ENCODE measurements at places on chromosomes 2 and 18.

DNA sequence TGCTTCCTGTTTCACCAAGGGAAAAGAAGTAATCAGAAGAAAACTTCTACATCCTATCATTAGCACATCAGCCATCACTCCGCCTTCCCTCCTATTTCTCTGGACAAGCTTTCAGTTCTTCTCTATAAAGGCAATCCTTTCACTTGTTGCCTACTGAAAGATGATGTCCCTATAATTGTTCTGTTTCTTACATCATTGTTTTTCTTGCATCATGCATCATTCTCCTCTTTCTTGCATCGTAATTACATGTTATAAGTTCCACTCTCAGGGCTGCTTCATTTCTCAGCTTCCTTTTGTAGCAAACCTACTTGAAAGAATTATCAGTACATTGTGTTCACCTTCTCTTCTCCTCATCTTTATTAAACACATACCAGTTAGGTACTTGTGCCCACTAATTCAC, 7.2 kb downstream of the SLC30A6 start:
- no peak for DNase-seq

- DNase-seq = no peak
Observed at GRCh38 chr18:49022311-49023161, 71.8 kb upstream of the SMAD7 start.

GRCh38 chr2:228067309-228067708, 114.2 kb downstream of the SPHKAP start:
- no peak for DNase-seq

DNA sequence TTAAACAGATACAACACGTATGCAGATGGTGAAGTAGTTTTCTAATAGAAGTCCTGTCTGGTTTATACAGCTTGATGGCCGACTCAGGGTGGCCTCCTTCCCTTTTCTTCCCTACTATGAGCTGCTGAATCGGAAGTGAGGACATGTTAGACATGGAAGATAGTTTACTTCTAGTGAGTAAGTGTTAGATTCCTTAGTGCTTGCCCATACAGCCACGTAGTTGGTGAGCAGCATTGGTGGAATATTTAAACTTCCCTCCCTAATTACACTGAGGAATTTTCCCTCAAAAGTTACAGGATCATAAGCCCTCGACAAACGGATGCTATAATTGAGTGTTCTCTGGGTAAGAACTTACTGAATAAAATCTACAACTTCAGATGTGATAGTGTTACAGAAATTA, 52.1 kb downstream of the RHBDD1 start:
- no peak for DNase-seq

- DNase-seq = no peak
Observed at GRCh38 chr2:127620866-127621265, 25.1 kb upstream of the GPR17 start.

- peak; percentile 85 for DNase-seq
Observed at GRCh38 chr2:2743164-2743571, 412.1 kb upstream of the MYT1L start.

DNA sequence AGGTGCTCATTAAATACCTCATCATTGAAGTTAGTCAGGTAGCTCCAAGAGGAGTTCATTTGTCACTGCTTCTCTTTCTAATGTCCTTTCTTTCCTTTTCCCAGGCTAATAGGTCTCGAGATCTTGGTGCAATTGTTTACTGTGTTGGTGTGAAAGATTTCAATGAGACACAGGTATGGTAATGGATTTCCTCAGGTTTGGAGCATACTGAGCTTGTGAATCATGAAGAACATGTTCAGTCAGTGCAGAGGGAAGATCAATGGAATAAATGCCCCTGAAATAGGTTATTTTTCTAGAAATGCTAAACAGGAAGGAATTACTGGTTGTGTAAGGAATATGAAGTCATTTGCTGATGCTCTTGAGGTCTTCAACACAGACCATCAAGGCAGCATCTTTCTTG, 62.5 kb downstream of the ANTXR1 start:
- DNase-seq = no peak

GRCh38 chr18:74225193-74225840, 66.4 kb downstream of the CYB5A start:
- no peak for DNase-seq

DNA sequence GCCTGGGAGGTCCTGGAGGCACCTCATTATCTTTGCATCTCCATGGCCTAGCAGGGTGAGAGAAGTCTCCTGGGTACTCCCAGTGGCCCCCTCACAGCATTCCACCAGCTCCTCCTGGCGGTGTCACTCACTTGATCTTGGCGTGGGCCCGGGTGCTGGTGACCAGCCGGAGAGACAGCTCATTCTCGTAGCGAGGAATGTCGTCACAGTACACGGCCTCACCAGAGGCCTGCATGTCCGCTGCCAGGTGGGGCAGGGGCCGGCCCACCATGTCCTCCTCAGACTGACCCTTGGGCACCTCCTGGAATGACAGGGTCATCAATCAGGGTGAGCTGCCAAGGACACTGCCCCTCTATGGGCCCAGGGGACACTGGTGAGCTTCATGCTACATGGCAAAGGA, 42.4 kb downstream of the XDH start:
- no peak for DNase-seq

- no peak for DNase-seq
Observed at GRCh38 chr2:175880-176820, 87.7 kb downstream of the SH3YL1 start.

DNA sequence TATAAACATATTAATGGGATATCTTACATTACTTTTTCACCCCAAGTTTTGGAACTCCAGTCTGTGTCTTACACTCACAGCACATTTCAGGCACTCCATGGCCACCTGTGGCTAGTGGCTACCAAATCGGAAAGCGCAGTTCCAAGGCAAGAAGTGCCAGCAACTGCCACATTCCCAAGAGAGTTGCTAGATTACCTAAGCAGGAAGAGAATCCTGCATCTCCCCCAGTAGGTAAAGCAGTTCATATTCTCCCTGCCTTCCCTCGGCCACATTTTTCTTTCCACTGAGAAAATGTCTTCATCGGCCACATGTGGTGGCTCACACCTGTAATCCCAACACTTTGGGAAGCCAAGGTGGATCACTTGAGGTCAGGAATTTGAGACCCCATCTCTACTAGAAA, 62.8 kb downstream of the MEX3C start:
- no peak for DNase-seq

DNA sequence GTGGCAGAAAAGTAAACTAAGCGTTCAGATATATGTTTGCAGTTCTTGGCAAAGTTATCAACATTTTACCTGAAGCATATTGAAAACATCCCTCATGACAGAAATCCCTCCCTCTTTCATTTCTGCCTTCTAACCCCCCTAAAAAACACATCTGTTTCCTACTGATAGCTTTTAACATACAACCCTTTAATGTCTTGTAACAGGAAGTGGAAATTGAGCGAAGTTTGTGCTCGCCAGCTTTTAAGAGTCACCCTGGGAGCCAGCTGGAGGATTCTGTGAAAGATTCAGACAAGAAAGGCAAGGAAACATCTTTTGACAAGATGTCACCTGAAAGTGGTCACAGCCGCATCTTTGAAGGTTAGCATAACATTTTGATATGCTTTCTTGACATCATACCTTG, 247.4 kb downstream of the XIRP2 start:
- no peak for DNase-seq

DNA sequence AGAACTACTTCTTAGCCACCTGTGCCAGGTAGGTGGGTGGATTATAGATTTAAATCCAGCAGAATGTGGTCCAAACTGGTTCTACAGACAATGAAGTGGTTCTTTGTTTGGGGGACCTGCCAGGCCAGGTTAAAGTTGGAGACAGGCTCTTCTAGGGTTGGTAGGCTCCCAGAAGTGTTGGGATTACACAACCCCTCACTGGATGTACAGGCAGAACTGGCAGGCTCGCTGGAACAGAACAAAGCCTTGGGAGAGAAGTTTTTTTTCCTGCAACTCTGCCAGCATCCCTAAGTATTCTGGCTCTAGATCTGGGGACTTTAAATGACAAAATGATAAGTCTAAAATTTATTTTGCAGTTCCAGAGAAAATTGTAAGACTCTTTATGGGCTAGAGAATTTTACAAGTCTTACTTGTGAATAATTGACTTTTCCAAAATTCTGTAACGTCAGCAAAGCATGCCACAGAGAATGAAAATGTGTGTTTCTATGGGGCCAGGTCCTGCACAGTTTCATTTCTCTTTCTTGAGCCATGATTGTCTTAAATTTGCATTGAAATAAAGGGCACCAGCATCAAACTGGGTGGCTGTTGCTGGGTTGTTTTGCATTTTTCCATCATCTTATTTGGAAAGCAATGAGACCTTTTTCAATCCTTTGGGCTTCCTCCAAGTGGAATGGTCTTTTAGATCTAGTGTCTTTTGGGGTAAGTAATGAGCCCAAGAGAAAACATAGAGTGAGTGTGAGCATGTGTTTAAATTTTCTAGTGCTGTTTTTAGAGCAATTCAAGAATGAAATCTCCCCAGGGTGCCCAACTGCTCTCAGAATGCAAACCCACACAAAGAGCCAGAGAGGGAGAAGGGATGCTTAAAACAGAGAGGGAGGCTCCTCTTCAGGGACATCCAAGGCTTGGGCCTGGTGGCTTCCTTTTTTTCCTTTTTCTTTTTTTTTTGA, 32.4 kb upstream of the ATL2 start:
- no peak for DNase-seq

DNA sequence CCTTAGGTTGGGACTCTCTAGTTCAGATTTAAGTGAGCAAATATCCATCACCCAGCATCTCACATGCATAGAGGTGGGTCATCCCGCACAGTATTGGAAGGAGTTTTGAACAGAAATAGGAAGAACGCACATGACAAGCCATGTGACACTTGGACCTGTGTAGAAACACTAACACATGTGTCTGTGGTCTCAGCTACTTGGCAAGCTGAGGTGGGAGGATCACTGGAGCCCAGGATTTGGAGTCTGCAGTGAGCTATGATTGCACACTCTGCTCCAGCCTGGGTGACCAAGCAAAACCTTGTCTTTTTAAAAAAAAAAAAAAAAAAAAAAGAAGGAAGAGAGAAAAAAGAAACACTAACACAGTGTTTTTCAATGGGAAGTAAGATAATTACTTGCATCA, 5.4 kb upstream of the MTCL1 start:
- no peak for DNase-seq

GRCh38 chr2:88845772-88846661, 154.5 kb downstream of the RPIA start:
- no peak for DNase-seq

DNA sequence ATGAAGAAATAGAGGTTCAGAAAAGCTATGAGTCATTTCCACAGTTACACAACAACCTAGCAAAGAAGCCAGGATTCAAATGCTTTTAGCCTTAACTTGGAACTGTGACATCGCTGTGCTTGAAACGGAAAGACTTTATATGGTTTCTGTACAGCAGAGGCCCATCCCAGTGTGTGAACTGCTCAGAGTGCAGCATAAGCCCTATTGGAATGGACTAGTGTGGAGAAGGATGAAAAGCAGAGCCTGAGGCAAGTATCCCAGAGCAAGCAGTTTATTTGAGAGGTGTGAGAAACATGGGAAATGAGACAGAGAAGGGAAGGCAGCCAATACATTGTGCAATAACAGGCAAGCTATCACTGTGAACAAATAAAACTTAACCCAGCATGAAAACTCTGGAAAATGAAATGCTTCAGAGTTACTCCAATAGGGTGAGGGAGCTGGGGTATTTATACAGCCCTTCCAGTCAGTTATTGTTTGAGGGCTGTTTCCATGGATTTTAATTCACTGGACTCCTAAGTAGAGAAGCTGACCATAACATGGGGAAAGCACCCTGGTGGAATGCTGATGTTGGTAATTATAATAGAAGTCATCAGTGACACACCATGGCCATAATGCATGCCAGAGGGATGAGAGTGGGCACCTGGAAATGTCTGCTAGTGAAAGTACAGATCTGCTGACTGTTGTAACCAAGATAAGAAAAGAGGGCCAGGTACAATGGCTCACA, 254.0 kb upstream of the POU3F3 start:
- no peak for DNase-seq

- no peak for DNase-seq
Observed at GRCh38 chr18:64444819-64445218, 295.9 kb upstream of the LINC00305 start.

All from DMS79 (cell line).